Omental fat pad (tissue), 4 donors: ENCODE measurements at places on chromosomes 1 and 21. TPM values are rescaled to one million over a fixed set of nuclear protein-coding genes. Genes with fewer than 3 reads are reported as not detected.

Gene TAL1
- 2.4 TPM for total RNA-seq

Gene MYOG
- total RNA-seq = not detected

Gene E2F2
- 0.32 TPM for total RNA-seq

Gene RHD
- not detected for total RNA-seq

Gene CYP4A11
- total RNA-seq = not detected

Gene LAMC2
- 11.0 TPM for total RNA-seq

Gene ASB17
- total RNA-seq = not detected

Gene TMEM61
- not detected for total RNA-seq

Gene MROH9
- not detected for total RNA-seq

Gene TRNP1
- total RNA-seq = 7.1 TPM

Gene TSPEAR
- 0.19 TPM for total RNA-seq

Gene SERINC2
- total RNA-seq = 12.2 TPM

Gene FMO1
- total RNA-seq = 0.94 TPM

Gene NMNAT2
- total RNA-seq = 11.3 TPM

Gene PAPPA2
- 0.63 TPM for total RNA-seq

Gene MARK1
- 24.4 TPM for total RNA-seq

Gene FCRL2
- total RNA-seq = not detected

Gene TBX19
- total RNA-seq = 0.56 TPM

Gene AXDND1
- 0.28 TPM for total RNA-seq
